ENCODE measurements at places on chromosomes 12 and 14.
A peak's percentile ranks its signal among the peaks of the same experiment; 100 is the strongest.

GRCh38 chr12:51631591-51631990, 40.6 kb downstream of the SCN8A start:
- peak; percentile 7 for DNase-seq

GRCh38 chr14:43471595-43471994, 1035.5 kb downstream of the FSCB start:
- DNase-seq, result no peak

DNA sequence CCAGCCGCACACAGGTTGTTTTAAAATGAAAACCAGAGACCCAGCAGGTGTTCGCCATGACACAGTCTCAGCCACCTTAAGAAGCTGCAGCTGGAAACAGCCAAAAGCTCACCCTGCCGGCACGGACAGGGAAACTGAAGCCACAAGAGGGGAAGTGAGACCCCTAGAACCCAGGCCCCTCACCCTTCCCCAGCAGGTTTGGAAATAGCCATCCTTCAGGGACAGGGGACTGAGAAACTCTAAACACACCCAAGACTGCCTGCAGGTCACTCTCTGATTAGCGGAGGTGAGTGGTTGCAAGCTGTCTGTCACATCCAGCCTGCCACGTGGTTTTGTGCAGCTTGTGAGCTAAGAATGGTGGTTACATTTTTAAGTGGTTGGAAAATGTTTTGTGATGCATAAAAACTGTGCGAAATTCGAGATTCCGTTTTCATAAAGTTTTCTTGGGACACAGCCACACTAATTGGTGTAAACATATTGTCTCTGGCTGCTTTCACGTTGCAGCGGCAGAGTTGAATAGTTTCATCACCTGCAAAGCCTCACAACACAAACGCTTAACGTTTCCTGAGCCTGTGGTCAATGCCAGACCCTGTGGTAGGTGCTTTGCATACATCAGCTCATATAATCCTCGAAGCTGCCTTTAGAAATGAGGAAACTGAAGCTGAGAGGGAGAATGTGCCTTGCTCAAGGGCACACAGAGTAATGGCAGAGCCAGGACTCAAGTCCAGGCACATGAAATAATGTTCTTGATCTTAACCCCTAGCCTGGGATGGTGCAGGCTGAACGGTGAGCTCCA, 1.7 kb upstream of the SELPLG start:
- no peak for DNase-seq

DNA sequence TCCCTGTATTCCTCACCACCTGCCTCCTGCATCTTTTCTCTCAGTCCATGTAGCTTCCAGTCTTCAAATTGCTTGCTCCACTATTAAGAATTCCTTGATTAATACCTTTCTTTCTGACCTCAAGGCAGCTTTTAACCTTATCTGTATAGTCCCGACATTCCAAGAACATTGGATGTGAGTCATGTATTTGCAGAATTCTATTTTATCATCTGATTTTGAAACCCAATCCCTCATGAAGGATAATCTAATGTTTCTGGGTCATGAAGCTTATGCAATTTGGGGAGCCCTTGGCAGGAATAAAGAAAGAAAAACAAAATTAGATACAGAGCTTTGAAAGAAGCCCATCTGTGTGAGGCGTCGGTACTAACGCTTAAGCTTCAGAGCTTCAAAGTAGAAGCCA, 63.4 kb upstream of the CCND2 start:
- no peak for DNase-seq

DNA sequence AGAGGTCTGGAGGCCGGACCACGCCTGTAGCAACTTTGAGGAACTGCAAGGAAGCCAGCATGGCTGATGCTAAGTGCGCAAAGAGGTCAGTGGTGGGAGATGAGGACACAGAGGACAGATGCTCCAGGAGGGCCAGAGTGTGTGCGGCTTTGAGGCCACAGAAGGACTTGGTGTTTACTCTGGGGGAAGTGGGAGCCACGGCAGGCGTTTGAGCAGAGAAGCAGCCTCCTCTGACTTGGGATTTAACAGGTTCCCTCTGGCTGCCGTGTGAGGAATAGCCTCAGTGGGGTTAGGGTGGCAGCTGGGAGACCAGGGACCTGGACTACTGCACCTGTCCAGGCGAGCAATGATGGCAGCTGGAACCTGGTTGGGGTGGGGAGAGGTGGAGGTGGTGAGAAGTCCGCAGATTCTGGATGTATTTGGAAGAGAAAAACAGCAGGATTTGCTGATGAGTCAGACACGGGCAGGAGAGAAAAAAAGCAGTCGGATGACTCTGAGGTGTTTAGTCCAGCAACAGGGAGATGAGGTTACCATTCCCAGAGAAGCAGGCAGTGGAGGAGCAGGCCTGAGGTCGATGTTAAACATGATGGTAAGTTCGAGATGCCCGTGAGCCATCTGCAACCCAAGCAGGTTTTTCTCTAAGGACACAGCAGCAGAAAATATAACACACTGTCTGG, 143.5 kb downstream of the SCARB1 start:
- DNase-seq, result peak; percentile 76

DNA sequence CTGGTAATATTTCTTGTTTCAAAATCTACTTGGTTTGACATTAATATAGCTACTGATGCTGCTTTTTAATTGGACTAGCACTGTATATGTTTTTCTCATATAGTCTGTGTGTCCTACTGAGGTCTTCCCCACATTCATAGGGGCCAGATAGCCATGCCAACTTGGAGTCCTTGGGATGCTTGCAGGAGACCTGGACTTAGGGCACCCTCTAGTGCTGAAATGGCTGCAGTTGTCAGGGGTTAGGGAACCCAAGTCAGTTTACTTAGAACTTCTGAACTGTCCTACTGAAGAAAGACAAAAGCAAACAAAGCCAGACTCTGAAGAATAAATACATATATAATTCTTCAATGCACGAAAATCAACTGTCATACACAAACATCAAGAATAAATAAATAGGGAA, 279.9 kb upstream of the SYT1 start:
- DNase-seq, result peak; percentile 40

GRCh38 chr12:92143258-92143657, 2.4 kb downstream of the BTG1 start:
- no peak for DNase-seq

- DNase-seq, result peak; percentile 50
Observed at GRCh38 chr12:6363330-6364043, 11.9 kb downstream of the SCNN1A start.

- peak; percentile 97 for DNase-seq
Observed at GRCh38 chr14:74579447-74580274, 32.4 kb downstream of the LTBP2 start.

- no peak for DNase-seq
Observed at GRCh38 chr14:104298458-104298857, 160.1 kb downstream of the KIF26A start.

DNA sequence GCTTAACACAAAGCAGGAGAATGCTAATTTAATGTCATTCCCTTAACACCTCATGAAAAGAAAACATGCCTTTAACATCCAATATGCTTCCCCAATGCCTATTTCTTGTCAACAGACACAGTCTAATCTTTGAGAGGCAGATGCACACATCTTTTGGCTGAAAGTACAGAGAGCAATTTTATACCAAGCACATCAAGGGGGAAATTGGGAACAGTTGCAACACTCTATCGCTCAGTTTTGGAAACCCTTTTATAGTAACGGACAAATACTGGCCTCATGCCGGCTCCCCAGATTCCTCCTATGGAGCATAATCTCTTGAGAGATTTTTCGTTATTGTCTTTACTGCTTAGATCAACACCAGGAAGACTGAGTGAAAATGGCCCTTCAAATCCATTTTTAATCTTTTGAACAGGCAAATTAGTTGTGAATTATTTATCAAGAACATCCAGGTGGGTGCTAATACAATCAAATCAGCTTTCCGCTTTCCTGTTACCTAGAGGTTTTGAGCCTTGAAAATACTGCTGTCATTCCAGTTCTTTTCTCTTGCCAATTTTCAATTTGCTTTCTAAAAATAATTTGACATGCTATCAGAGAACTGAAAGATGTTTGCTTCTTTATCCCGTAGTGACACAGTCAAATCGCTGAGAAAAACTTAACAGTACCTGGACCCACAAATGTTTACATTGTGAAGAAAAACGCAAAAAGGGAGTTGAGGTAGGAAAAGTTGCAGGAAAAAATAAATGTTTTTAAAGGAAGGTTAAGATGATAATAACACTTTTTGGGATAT, 60.7 kb upstream of the CAND1 start:
- DNase-seq, result no peak

- no peak for DNase-seq
Observed at GRCh38 chr14:24441904-24442239, 704 bp downstream of the SDR39U1 start.

DNA sequence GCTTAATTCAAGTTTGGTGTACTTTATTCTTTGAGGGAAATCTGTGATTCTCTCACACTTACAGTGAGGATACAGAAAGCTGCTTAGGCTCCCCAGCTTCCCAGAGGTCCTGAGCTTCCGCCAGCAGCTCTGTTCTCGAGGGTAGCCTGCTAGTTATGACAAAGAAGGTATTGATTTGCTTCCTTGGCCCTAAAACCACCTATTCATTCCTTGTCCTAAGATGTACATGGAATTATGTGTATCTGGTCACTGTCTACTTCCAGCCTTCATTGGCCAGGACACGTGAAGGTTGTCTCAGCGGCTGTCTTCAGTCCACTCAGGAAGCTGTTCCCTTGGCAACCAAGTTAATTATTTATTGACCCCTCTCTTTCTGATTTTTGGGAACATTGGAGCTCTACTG, 55.7 kb downstream of the GALNT8 start:
- no peak for DNase-seq

DNA sequence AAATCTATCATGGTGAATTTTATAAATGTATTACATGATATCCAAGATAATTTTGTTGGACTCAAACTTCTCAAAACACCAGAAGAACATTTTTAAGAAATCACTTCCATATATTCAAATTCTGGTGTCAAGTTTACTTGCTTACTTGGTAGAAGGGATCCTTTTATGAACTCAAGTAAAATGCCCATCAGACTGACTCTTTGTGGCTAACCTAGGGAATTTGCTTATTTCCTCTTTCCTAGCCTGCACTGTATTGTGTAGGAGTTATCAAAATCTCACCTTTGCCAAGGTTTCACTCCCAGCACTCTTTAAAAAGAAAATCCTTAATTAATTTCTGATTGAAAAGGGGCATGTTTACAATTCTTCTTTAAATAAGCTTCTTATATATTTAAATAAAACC, 196.5 kb downstream of the DUSP6 start:
- DNase-seq, result no peak

DNA sequence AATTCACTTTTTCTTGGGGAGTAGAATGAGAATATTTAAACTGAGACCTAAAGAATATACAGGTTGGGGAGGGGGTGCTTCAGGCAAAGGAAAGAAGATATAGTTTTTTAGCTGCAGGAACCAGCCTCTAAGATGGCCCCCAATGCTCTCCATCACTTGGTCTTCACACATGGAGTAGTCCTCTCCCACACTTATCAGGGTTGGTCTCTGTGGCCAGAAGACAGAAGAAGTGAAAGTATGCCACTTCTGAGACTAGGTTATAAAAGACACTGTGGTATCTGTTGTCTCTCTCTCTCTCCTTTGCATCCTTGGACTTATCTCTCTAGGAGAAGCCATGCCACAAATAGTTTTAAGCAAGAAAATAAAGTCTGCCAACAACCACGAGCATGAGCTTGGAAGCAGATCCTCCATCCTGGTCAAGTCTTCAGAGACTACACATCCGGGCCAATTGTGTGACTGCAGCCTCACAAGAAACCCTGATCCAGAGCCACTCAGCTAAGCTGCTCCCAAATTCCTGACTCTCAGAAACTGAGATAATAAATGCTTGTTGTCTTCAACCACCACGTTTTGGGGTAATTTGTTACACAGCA, 18.0 kb downstream of the PUS7L start:
- DNase-seq, result no peak

DNA sequence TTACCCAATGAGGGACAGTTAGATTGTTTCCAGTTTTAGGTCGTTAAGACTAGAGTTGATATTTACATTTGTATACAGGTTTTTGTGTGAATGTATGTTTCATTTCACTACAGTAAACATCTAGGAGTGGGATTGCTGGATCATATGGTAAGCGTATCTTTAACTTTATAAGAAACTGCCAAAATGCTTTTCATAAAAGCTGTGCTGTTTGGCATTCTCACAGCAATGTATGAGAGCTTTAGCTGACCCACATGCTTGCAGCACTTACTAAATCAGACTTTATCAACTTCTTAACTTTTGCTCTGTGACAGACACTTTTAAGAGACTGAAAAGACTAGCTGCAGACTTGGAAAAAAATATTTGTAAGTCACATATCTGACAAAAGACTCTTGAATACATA, 262.5 kb upstream of the PELI2 start:
- DNase-seq, result no peak

DNA sequence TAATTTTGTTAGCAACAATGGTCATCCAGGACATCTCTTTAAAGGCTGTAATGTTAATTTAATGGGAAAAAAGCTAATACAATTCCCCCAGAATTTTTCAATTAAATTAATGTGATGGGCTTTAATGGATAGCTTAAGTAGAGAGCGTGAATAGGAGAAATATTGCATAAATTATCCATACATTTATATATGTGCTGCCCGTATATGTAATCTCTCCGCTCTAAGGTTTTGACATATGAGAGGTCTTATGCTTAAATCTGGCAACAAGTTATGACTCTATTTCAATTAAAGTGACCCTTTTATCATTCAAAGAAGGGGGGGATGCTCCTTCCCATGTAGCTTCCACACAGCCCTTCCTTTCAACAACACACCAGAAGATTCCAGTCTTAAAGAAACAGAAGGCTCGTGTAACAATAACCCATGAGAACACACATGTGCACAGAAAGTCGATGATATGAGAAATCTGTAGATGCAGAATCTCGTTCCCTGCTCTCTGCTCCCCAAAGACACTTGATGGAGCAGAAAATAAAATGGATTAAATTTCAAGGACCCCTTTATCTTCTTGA, 24.0 kb downstream of the MAP1LC3B2 start:
- DNase-seq, result no peak

DNA sequence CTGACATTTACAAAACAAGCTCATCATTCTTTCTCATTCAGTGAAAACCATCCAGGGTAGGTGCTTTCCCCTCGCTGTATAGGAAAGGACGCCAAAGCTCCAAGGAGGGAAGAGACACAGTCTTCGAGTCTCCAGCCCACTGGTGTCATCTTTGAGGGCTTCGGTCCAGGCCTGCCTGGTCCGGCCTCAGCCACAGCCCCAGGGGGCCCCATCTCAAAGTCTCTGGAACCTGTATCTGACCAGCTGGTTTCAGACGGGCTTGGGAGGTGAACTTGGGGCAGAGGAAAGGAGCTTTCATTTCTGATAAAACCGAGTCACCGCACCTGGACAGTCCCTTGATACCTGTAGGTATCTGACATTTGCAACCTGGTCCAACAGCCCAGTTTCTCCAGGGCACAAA, 229.5 kb upstream of the RTL1 start:
- DNase-seq, result no peak

DNA sequence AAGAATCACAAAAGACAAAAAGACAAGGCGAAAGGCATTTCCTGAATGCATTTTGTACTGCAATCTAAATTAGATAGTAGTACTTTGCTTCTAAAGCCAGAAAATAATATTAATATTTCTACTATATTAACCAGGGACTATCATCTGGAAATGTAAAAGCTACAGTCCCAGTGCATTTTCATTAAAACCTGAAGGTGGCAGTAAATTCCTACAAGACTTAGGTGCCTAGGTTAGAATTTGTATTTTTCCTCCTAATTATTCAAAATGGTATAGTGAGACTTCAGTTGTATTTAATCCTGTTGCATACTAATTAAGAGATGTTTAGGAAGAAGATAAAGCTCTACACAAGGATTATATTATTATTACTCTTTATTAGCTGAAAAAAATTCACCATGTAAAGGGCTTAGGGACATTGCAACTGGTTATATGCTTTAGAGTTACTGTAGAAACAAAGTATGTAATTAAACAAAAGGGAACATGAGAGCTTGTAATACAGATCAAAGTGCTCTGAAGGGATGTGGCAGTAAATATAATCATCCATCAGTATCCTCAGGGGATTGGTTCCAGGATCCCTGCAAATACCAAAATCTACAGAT, 53.6 kb downstream of the BRMS1L start:
- DNase-seq, result peak; percentile 41
